ENCODE measurements at places on chromosomes 1 and 21. TPM values are rescaled to one million over a fixed set of nuclear protein-coding genes. Genes with fewer than 3 reads are reported as not detected.

CFHR5 gene
- not detected for total RNA-seq

EFNA1 gene
- 30.5 TPM for total RNA-seq

PRDM2 gene
- total RNA-seq = 21.0 TPM

SPRR4 gene
- total RNA-seq = not detected

SNRPE gene
- 112 TPM for total RNA-seq

Measured in thoracic aorta endothelial cell (primary cell).